ENCODE measurements at places on chromosomes 11 and 22.
A peak's percentile ranks its signal among the peaks of the same experiment; 100 is the strongest.

GRCh38 chr22:41480397-41480735 lies 11.4 kb downstream of the ACO2 start:
- no peak for DNase-seq

DNA sequence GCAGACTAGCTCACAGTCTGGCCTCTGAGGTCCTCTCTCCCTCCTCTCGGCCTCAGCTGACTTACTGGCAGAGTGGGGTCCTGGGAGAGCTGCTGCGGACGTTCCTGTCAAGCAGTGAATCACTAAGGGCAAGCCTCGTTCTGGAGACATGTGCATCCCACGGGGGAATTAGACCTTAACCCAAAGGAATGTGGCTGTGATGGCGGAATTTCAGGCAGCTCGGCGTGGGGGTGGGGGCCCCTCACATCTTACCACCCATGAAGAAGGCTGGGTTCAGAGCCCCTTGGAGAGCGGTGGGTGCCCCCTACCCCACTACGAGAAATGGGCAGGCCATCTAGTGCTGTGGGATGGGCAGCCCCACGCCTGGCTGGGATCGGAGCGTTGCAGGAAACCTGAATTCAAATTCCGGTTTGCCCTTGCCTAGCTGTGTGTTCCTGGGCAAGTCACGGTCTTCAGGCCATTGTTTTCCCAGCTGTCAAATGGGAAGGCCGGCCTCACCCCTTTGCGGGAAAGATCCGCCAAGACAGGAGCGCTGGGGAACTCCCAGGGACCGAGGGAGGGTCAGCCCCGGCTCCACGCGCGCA lies 554 bp downstream of the LRRC32 start:
- peak; percentile 52 for DNase-seq

DNA sequence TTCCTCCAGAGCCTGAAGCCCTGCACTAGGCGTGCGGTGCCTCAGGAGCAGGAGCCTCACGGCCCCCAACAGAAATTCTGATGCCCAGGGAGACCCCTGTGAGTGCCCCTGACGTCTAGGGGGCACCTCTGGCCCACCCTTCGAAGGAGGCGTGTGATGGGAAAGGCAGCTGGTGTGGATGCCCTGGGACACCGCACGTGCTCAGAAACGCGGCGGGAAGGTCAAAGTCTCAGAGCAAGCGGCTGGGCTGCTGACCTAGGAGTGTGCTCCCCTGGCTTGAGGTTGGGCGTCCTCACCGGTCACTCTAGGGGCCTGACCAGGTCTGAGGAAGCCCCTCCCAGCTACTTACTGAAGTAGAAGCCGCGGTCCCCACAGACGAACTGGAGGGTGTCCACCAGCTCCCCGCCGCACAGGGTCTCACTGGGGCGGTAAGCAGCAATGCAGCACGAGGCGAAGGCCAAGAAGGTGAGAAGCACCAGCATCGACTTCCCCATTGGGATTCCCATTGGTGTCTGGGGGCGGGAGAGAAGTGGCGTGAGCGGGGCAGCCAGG lies 4.1 kb downstream of the IGF2 start:
- no peak for DNase-seq

GRCh38 chr11:109695696-109696095 lies 273.7 kb downstream of the C11orf87 start:
- DNase-seq: no peak

DNA sequence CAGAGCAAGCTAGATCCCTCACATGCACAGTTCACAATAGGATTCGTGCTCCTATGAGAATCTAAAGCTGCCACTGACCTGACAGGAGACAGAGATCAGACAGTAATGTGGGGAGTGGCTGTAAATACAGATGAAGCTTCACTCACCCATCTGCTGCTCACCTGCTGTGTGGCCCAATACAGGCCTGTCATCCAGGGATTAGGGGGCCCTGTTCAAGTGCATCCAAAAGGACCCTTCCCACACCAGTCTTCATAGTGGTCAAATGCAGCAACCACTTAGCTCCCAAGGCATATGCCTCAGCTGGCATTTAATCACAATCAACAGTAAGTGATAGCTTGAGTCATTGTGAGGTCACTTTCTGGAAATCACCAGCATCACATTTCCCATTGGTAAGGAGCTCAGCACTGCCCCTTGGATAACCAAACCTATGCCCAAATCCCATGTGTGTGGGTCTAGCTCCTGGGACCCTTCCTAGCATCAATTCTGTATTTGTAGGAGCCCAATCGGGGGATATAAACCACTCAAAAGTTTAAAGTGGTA lies 65.6 kb downstream of the OR4C45 start:
- DNase-seq: no peak

DNA sequence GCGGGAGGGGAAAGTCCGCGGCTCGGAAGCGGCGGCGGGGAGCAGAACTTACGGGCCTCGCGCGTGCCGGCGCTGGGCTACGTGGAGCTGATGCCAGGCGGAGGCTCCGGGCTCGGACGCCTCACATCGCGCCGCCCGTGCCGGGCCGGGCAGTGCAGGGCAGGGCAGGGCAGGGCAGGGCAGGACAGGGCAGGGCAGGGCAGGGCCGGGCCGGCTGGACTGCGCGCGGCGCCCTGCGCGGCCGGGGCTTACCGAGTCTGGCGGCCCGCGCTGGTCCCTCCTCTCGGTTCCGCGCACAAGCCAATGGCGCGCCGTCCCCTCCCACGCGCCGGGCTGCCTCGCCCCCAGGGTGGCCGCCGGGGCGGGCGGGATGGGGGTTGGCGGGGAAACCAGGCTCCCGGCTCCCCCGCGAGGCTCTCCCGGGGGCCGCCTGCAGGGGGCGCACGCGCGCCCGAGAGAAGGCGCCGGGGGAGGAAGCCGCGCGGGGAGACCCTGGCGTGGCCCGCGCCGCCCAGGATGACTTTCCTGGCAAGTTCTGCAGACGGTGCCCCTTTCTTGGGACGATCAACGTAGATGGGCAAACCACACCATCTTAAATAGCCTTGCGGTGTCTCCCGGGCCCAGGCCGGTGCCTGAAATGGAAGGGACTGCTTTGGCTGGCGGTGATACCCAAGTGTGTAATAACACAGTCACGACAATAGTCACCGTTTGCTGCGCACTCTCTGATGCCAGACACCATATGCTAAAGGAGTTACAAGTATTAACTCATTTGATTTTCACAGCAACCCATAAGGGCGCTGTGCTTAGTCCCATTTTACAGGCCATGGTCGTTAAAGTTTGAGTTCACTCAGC lies at the start of gene TP53I11:
TSS of gene TP53I11 (minus strand) at position 259 of the 852 bp plus-strand sequence. CDS start 12,548 bp downstream, outside the sequence.
- DNase-seq: no peak

- DNase-seq: no peak
Measured at GRCh38 chr11:82663535-82663934, 70.1 kb downstream of the FAM181B start.

GRCh38 chr22:43243324-43243723 lies 56.4 kb upstream of the TTLL12 start:
- no peak for DNase-seq

- DNase-seq: no peak
Measured at GRCh38 chr11:78981153-78981552, 406.5 kb upstream of the NARS2 start.

DNA sequence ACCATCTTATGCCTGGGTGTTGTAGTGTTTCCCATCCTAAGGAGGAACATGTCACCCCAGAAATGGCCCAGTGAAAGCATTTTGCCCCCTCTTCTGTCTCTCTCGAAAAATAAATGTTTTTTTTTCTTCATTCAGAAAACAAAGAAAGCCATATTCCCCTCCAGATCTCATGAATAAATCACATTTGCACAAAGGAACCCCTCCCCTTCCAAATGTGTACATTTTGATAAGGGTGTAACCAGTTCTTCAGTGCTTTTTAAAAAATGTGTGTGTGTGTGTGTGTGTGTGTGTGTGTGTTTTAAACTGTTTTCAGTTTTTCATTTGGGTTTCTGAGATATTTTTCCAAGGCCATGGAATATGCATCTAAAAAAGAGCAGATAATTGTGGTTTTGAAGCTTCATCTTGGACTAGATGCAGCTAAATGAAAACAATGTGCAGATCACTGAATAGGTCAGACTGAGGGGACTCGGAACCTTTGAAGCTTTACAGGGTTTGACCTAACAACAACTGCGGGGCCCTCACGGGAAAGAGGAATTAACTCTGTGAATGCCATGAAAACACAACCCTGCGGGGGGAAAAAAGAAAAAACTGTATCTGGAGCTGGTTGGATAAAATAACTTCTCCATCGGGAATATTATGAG lies 76.4 kb downstream of the YAP1 start:
- no peak for DNase-seq

DNA sequence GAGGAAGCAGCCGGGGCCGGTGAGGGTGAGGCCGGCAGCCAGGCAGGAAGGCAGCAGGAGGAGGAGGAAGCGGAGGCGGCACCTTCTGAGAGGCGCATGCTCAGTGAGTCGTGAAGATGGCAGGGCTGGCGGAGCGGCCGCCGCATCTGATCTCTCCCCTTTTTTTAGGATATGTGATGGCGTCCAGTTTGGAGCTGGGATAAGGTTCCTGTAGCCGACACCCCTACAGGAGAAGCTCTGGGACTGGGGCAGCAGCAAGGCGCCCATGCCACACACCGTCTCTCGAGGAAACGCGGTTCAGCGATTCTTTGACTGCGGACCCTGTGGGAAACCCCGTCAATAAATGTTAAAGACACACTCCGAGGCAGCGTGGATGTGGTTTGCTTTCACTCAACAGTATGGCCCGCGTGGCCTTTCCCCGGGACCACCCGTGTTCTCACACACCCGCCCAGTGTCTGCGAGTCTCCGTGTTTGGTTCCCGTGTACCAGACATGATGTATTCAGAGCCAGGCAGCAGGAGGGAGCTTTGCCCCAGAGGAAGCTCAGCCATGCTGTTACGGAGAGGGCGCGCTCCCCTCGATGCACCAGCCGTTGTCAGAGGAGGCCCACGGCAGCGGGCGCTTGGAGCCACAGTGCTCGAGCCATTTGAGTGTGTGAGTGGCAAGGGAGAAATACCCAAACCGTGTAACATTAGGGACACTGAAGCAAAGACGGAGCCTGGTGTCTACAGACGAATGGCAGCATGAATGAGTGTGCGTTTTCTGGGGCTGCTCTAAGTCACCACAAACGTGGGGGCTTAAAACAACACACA lies 27.7 kb upstream of the PARVB start:
- no peak for DNase-seq

DNA sequence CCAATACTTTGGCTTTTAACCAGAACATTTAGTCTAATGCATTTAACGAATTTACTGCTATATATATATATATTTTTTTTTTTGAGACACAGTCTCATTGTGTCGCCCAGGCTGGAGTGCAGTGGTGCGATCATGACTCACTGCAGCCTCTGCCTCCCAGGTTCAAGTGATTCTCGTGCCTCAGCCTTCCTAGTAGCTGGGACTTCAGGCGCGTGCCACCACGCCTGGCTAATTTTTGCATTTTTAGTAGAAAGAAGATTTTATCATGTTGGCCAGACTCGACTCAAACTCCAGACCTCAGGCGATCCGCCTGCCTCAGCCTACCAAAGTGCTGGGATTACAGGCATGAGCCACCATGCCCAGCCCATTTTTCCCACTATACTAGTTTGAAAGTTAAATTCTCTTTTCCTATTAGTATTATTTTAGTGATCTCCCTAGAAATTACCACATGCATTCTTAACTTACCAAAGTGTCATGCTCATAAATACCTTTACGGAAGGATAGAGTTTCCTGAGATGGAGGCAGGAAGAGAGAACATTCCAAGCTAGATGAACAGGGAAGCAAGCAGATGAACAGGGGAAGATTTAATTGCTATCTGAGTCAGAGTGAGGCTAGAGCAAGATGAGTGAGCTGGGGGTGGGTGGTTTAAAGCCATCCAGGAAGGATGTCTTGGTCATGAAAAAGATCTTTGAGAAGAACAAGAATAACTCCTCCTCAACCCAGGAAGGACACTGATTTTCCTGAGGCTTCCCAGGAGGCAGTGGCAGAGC lies 4.4 kb upstream of the PGAP2 start:
- DNase-seq: no peak

GRCh38 chr11:119590651-119591351 lies 138.2 kb downstream of the NECTIN1 start:
- no peak for DNase-seq

DNA sequence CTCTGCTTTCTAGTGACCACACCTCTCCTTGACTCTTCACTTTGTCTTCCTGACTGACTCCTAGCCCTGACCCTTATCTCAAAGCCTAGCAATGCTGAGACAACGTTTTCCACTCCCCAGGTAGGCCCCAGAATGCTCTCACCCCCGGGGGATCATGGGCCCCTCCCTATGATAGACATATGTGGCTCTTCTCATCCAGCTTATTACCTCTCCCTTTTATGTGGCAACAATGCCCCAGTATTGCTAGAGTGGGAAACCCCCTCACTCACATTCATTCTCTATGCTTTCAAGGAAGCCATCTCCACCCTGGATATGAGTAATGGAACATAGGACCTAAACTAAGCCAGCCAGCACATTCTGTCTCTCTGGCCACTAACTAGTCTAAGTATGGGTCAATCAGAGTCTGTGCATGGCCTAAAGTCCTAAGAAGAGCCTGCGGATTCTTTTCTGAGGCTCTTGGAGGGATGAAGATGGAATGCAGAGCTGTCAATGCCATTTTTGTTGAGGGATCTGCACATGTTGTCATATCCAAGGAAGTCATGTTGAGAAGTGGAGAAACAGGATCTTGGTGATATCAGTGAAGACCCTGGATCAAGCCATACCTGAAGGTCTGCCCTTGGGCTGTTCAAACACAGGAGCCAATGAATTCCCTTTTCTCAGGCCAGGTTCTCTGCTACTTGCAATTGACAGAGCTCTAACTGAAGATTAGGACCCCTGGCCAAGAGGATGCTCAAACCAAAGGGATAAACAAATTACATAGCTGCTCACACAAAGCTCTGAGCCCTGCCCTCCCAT lies 79.8 kb upstream of the GRK3 start:
- no peak for DNase-seq

DNA sequence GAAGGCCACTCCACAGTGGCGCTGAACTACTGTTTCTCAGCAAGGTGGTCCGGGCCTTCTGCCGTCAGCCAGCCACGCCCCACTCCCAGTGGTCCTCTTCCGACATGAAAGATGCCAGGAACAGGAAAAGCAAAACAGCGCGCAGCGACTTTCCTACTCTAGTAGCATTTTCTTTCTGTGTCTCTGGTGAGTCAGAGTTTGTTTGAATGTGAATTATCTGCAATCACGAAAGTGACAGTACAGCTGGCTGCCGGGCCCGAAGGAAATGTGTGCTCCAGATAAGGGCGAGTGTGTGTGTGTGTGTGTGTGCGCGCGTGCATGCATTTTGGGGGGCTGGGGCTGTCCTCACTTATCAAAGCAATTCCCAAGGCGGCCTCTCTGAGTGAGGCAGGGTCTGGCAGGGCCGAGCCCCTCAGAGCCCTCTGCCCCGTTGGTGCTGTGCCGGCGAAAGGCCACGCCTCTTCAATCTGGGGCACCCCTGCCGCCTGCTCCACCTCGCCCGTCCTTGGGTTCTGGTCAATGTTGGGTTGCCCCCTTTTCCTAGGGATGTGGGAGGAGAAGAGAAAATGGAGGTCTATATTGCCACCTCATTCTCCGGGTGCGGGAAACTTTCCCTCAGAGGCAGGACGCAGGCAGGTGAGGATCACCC lies 288.5 kb downstream of the KIRREL3 start:
- no peak for DNase-seq
